Stimulated activated CD8-positive, alpha-beta memory T cell treated with anti-CD3 and anti-CD28 coated beads, Interleukin-15, amount 100 ng/mL, for 4 hours (primary cell): ENCODE measurements at places on chromosomes 1 and 21.

DNA sequence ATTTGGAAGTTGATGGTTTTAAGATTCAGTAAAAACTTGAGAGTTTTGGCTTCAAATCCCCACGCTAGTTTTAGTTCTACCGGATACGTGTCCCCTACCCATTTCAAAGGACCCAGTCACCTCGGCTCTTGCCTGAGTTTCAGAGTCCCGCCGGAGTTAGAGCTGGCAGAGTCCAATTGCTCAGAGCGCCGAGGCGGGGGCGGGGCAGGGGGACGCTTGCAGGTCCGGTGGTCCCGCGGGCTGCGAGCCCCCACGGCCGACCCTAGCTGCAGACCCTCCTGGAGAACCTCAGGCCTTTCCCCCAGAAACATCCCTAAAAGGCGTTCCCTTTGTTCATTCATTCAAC, 765 bp upstream of the VPS45 start:
- DNase-seq: no peak

DNA sequence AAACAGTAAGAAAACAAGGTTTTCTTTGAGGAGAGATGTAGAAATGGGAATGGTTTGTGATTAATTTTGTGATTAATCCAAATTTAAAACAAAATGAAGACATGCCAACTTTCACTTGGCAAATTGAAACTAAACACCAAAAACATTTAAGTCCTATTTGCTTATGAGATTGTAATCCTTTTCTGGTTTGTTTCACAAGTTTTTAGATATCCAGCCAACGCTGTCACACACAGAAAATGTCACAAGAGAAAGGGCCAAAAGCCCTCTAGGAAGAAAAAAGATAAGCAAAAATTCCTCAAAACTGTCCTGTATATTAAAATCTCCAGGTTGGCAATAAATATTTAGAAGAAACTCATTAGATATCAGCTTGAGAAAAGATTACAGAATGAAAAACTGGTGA, 2.5 kb downstream of the USH2A start:
- DNase-seq: no peak

- DNase-seq: no peak
Measured at GRCh38 chr1:18324246-18324645, 156.5 kb upstream of the KLHDC7A start.

- DNase-seq: no peak
Measured at GRCh38 chr1:58895559-58896145, 111.8 kb upstream of the JUN start.

- no peak for DNase-seq
Measured at GRCh38 chr1:155043793-155044192, 7.3 kb upstream of the ADAM15 start.

GRCh38 chr1:206679738-206680211, 4.9 kb upstream of the MAPKAPK2 start:
- DNase-seq: no peak

DNA sequence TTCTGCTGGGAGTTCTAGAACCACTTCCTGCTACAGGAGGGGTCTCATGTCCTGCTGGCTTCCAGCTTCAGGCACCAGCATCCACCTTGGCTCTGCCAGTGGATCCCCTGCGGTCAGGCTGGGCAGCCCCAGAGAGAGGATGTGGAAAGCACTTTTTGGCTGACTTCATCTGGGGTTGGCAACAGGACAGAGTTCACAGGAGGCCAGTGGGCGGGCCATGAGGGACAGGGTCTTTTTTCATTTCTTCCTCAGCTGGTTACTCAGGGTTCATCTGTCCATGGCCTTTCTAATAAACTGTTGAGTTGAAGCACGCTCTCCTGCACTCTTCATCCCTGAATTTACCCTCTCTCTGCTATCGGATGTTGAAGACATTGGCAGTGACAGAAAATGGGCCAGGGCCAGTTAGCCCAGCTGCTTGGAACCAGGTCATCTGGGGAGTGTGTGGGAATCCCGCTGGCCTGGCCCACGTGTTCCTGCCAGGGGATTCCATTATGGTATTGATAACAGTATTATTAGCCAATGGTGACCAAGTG, 45.2 kb downstream of the RPS6KA1 start:
- DNase-seq: no peak

- no peak for DNase-seq
Measured at GRCh38 chr1:39666772-39667171, 5.1 kb downstream of the NT5C1A start.

GRCh38 chr1:202204065-202204464, 10.5 kb downstream of the LGR6 start:
- no peak for DNase-seq

DNA sequence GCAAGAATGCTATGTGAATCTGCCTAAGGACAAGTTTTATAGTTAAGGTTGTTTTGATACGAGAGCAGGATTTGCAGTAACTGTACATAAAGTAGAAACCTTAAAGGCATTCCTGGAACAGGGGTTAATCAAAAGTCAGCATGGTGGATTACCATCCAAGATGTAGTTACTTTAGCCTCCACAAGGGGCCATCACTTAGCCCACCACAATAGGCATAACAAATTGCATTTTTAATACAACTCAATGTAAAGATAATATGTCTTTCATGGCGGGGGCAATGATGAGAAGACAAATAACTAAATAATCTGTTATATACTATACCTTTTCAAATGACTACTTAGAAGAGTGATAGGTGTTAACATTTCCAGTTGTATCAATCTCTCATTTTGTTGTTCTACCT, 611.2 kb upstream of the ADGRL4 start:
- DNase-seq: no peak

GRCh38 chr1:41758500-41758899, 160.2 kb downstream of the HIVEP3 start:
- no peak for DNase-seq

DNA sequence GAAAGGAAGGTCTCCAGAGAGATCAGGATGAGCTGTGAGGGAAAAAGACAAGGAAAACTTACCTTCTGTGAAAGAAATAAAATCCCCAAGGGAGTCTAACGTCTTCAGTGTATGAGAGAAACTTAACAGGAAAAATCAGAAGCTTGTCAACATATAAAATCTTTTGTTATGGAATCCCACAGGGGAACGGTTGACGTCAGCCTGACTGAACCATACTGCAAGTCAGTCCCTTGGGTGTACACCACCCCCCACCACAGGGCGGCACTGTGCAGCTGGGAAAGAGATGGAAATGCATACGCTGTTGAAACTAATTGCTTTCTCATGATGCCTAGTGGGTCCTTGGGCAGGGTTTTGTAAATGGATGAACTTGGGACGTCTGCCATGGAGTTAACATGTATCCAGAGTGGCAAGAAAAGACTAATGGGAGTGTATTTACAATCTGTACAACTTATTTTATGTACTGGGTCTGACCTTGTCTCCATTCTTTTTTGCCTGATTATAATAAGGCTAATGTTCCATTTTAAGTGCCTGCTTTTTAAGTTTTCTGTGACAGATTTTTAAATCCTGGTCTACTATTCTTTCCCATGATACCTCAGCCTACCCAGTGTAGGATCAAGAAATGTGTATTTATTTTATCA, 22.7 kb downstream of the UTP25 start:
- DNase-seq: no peak

DNA sequence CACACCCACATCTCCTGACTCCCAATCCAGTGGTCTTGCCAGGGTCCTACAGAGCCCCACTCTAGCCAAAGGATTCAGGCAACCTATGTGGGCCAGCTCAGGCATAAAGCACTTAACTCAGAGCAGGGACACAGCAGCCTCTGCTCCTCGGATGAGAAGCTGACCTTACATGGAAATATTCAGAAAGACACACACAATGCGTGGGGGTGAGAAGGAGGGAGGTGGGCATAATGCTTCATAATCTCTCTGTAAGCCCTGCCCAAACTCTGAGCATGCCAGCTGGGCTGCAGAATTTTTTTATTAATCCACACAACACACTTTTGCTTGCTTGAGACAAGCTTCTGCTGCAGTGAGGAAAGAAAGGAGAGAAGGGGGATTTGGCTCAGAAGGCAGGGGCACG, 21.6 kb downstream of the KCND3 start:
- DNase-seq: no peak

DNA sequence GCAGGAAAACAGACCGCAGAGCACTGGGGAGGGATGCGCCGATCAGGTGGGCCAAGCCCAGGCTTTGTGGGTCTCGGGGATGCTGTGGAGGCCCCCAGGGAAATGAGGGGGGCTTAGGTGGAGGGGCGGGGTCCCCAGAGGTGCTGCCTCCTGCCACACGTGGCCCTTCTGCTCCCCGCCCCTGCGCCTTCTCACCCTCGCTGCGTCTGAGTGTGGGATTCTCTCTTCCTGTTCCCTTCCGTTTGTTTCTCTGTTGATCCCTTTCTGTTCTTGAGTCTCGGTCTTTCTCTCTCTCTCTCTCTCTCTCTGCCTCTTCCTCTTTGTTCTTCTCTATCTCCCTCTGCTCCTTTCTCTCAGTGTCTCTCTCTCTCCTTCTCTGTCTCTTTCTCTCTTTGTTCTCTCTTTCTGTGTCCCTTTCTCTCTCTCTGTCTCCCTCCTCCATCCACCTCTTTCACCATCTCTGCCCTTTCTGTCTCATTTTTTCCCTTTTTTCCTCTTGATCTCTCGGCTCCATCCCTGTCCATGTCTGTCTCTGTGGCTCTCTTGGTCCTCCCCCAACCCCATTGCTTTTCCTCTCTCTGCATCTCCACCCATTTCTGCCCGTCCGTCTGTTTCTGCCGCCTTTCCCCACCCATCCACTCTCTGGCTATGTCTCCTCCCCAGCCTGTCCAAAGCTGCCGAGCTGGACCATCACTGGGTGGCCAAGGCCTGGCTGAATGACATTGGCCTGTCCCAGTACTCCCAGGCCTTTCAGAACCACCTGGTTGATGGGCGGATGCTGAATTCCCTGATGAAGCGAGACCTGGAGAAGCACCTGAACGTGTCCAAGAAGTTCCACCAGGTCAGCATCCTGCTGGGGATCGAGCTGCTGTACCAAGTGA, 52.4 kb upstream of the TMEM51 start:
- DNase-seq: no peak

DNA sequence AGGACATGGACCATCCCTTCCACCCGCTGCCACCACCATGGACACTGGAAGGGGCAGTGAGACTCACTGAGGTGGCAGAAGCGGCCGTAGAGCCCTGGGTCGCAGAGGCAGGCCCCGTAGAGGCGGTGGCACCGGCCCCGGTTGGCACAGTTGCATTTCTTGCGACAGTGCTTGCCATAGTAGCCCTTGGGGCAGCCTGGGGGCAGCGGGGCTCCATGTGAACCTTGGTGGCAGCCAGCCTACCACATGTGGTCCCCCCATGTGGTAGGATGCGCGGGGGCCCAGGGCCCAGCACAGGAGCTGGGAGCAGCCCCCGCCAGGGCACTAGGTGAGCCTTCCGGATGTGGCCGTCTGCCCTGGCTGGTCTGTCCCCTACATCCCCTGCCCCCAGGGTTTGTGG, 51.6 kb downstream of the ARHGEF16 start:
- no peak for DNase-seq

- no peak for DNase-seq
Measured at GRCh38 chr1:222994511-222995235, 148.4 kb downstream of the TLR5 start.

DNA sequence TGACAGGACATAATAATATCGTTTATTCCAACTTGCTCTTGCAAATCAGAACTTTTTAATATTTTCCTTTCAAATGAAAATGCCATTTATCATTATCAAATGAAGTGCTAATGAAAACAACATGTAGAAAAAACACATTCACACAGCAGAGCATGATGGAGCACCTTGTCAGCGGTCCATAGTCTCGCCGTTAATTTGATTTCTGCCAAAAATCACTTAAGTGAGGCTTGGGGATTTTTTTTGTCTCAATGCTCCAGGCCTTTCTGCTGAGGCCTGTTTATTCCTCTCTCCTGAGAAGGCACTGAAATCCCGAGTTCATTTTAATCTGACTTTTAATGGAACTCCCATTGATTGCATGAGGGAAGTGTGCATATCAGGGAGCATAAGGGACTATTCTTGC, 122.5 kb downstream of the ELAVL4 start:
- no peak for DNase-seq

- no peak for DNase-seq
Measured at GRCh38 chr1:2291577-2291976, 63.5 kb downstream of the SKI start.

- no peak for DNase-seq
Measured at GRCh38 chr1:170262276-170262939, 116.6 kb downstream of the NTMT2 start.

GRCh38 chr1:41118645-41119044, 97.1 kb upstream of the SLFNL1 start:
- DNase-seq: no peak

- no peak for DNase-seq
Measured at GRCh38 chr1:218299416-218299815, 14.3 kb downstream of the RRP15 start.

DNA sequence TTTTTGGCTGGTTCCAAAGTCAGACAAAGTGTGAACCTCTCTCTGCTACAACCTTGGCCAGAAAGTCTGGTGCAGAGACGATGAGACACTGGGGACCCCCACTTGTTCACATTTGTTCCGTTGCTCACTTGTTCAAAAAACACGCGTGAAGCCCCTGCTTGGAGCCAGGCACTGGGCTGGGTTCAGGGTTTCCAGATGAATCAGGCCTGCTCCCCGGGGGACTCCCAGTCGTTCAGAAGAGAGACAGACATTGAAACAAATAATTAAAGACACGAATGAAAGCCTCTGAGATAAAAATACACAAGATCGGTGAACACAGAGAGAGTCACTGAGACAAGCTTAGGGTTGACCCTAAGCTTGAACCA, 101.5 kb upstream of the RUNX3 start:
- DNase-seq: peak; percentile 50

DNA sequence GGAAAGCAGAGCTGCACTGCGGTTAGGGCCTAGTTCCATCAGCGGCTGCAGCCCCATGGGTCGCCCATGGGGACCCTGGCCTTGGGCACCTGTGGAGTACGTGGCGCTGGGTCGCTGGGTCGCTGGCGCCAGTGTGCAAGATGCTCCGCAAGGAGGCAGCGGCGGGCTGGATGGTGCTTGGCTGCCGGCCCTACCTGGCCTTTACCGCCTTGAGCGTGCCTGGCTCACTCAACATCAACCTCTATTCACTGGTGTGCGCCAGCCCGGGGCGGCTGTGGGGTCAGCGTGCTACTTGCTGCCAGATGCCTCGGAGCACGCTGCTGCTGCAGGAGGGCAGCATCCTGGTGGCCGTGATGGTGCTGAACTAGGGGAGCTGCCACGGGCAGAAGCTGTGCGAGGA, 85.1 kb upstream of the RHOU start:
- DNase-seq: no peak

GRCh38 chr21:29870814-29871213, 69.0 kb downstream of the GRIK1 start:
- DNase-seq: no peak

- DNase-seq: no peak
Measured at GRCh38 chr21:29075706-29076466, 2.4 kb upstream of the CCT8 start.

GRCh38 chr1:115648717-115649691, 7.2 kb downstream of the VANGL1 start:
- DNase-seq: no peak

GRCh38 chr1:231571904-231572303, 43.4 kb downstream of the TSNAX start:
- no peak for DNase-seq

GRCh38 chr21:39188521-39189139, 5.4 kb upstream of the PSMG1 start:
- no peak for DNase-seq
